Activated T-cell treated with anti-CD3 and anti-CD28 coated beads for 48 hours (primary cell): ENCODE measurements at places on chromosomes 11 and 22.

DNA sequence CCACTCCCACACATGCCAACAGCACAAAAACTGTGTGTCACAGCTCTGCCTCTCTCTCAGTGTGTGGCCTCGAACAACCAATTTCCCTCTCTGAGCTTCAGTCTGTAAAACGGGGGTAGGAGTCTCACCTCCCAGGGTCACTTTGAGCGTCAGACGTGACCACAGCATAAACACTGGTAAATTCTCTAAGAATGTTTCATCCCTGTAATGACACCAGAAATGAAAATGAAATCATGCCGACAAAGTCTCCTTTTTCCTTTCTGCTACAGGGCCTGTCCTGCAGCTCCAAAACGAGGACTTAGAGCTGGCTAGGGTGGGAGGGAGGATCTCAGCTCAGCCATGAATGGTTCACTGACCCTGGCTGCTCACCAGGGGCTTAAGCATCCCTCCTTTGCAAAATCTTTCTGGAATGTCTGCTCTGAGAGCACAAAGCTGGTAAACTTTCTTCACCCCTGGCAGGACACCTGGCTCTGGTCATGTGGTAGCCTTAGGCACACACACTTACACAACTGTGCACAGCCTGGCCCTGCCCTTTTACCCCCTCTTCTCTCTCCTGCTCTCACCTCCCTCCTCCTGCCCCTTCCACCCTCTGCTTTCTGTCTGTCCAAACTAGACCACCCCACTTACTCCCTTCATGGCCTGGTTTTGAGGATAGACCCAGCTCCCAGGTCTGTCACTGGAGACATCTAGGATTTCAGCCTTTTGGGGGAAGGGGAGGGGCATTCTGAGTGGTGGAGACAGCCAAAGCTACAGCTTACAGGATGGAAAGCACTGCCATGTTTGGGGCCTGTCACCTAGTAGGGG is 12.3 kb upstream of the TSKU start:
- no peak for DNase-seq

GRCh38 chr11:60362241-60362640 is 16.1 kb upstream of the MS4A7 start:
- no peak for DNase-seq

GRCh38 chr11:8785998-8786397 is 103.4 kb downstream of the RPL27A start:
- no peak for DNase-seq

DNA sequence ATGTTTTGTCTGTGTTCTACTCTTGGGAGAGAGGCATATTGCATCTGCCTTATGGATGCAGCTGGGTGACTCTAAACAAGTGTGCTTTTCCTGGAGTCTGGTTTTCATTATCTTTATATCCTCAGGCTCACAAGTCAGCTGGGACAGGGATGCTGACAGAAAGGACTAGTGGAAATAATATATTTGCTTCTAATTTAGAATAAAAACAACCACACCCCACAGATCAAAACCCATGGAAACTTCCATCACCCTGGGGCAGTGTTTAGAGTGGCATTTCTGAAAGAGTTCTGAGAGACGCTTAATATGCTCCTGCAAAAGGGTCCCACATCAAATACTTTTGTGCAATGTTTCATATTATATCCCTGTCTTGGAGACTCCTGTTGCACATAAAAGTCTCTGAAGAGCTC is 20.8 kb downstream of the KCNE3 start:
- DNase-seq: no peak

DNA sequence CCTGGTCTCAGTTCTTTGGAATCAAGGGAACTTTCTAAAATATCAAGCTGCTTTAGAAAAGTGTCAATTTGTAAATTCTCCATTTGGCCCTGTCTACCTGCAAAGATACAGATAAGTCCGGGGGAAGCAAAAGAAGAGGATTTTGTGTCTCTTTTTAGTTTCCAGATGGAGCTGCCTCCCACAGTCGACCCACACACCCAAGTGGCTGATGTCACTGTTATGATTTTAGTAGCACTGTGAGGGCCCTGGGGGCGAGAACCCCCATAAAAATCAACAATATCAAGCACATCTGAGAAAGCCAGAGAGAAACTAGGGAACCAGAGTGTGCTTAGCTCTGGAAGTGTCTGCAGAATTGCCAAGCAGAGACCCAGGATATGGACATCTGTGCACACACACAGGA is 212.7 kb downstream of the LARGE1 start:
- DNase-seq: no peak

DNA sequence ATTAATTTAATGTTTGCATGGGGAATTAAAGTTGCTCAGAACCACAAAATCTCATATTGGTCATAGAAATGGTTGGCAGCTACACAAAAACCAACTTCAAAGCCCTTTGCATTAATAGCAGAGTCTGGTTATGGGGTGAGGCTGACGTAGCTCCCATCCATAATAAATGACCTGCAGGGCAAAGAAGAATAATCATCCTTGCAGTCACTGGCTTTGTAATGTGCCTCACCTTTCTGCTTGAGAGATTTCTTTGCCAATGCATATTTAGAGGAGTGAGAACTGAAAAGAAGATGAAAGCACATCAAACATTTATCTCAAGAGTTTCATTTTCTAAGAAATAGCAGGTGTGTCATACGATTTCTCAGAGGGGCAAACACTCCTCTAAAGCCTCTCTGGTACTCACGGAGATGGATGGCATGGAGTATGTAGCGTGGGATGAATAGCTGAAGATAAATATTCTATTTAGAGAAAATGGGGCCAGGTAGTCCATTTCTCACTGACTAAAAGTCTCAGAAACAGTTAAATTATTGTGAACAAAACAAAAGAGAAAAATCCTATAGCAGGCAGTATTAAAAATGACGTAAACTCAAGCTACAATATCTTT is 1491.9 kb downstream of the FAM181B start:
- no peak for DNase-seq

- no peak for DNase-seq
Measured at GRCh38 chr22:24496661-24497060, 1.5 kb downstream of the UPB1 start.

DNA sequence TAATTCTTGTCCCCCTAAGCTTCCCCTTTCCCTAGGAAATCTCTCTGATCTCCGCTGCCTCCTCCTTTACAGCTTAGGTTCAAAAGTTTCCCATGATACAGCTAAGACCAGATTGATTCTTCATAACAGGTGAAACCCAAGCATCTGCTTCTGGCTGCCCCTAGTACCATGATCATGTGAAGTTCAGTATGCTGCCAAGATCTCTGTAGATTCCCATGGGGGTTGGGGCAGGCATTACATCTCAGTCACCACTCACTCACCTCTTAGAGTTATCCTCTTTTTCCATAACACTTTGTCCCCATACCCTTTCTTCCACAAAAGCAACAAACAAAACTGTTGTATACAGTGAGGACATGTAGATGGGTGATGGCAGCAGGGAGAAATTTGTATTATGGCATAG is 44.0 kb downstream of the RRP8 start:
- DNase-seq: no peak
